ENCODE measurements at places on chromosomes 11 and 22.

DNA sequence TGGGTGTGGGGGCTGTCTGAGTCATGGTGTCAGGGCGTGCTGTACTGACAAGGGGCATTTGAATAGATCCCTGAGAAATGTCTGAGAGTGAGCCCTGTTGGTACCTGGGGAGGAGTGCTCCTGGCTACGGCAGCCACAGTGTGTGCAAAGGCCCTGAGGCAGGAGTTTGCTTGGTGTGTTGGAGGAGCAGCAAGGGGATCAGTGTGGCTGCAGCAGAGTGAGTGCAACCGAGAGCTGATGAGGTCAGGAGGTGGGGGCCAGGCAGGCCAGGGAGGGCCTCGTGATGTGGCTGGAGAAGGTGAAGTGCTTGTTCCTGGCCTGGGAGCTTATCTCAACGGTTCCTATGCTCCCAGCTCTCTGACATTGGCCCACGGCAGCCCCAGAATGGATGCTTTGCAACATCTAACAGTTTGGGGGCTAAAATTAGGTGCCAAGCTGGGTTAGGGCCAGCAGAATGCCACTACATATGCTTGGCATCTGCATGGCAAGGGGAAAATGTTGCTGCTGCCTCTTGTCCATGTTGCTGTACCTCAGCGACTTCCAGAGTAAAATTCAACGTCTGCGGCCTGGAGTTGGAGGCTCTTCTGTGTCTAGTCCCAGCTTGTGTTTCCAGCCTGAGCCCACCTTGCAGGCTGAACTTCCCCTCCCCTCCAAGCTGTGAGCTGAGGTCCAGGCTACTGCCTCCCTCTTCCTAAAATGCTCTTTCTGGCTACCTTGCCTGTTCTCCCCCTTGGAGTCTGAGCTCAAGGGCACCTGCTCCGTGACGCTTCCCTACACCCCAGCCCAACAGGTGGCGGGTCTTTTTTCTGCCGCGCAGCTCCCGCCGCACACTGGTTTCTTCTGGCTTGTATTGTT, 48.2 kb upstream of the MYEOV start:
- DNase-seq, result no peak

- DNase-seq, result no peak
Measured at GRCh38 chr11:704781-705645, 1.0 kb upstream of the EPS8L2 start.

- DNase-seq, result no peak
Measured at GRCh38 chr11:102967497-102967896, 12.0 kb upstream of the MMP13 start.

DNA sequence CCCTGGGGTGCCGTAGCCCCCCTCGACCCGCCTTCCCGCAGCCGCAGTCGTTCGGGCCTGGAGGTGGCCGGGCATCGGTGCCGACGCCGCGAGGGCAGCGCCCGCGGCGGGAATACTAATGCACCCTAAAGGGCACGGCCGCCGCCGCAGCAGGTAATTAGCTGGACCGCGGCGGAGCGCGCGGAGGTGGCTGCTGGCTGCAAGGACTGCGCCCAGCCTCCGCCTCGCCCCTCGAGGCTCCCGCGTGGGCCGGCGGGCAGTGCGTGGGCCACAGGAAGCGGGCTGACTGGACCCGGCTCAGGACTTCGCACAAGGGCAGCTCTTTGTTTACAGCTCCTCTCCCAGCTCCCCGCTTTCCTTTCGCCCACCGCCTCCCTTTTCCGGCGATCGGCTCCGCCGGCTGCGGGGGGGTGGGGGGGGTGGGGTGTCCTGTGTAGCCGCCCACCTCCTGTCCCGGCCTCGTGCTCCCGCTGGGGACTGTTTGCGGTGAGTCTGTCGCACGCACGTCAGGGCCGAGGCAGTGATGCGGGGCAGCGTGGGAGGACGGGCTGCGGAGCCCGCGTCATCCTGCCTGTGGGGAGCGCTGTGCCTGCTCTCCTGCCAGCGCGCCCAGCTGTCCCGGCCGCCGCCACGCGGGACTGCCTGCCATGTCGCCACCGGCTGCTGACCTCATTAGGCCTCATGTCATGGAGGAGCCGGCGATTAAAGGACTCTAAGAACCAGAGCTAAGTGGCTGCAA, 53.2 kb downstream of the GRIK4 start:
- peak; percentile 67 for DNase-seq

- DNase-seq, result peak; percentile 4
Measured at GRCh38 chr22:47337161-47337621, 574.7 kb downstream of the TBC1D22A start.

- no peak for DNase-seq
Measured at GRCh38 chr11:128555606-128556005, 31.8 kb downstream of the ETS1 start.

DNA sequence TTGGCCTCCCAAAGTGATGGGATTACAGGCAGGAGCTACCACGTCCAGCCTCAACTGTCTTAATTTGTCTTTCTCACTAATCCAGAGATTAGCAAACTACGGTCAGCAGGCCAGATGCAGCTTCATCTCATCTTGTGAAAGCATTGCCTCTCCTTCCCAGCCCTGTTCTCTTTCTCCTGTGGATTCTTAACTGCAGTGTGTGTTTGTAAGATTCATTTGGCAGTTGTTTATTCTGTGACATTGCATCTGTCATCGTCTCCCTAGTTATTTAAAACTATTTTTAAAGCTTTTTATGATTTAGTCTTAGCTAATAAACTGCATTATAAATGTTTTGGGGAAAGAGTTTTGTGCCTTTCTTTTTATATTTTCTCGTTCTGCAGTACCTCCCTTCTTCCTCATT, 29.2 kb downstream of the RNF169 start:
- DNase-seq, result no peak

- DNase-seq, result no peak
Measured at GRCh38 chr11:48036011-48036410, 55.7 kb downstream of the PTPRJ start.

DNA sequence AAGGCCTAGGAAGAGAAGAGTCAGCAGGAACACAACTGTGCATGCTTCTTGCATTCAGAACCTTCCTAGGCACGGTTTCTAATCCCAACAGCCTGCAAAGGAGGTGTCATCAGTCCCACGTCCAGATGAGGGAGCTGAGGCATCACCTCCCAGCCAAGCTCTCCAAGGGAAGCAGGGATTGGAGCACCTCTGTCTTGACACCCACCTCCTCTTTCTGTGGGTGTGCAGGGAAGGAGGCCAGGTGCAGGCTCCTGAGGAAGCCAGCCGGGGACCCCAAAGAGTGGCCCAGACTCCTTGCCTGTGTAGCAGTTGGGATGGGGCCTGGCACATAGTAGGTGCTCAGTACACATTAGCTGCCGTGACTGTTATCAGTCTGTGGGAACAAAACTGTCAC, 2.0 kb downstream of the PNPLA5 start:
- DNase-seq, result no peak

- DNase-seq, result no peak
Measured at GRCh38 chr11:92329646-92330045, 105.0 kb downstream of the FAT3 start.

- no peak for DNase-seq
Measured at GRCh38 chr11:22878039-22878438, 17.8 kb upstream of the CCDC179 start.

GRCh38 chr11:70067591-70068341, 10.4 kb upstream of the ANO1 start:
- DNase-seq, result no peak

GRCh38 chr22:22666307-22667091, 22.1 kb downstream of the GGTLC2 start:
- DNase-seq, result no peak

GRCh38 chr22:40417041-40417440, 46.6 kb downstream of the SGSM3 start:
- no peak for DNase-seq

- DNase-seq, result no peak
Measured at GRCh38 chr22:21032868-21033688, 717 bp upstream of the SLC7A4 start.

GRCh38 chr11:76543006-76543703, 98.3 kb downstream of the EMSY start:
- DNase-seq, result no peak

DNA sequence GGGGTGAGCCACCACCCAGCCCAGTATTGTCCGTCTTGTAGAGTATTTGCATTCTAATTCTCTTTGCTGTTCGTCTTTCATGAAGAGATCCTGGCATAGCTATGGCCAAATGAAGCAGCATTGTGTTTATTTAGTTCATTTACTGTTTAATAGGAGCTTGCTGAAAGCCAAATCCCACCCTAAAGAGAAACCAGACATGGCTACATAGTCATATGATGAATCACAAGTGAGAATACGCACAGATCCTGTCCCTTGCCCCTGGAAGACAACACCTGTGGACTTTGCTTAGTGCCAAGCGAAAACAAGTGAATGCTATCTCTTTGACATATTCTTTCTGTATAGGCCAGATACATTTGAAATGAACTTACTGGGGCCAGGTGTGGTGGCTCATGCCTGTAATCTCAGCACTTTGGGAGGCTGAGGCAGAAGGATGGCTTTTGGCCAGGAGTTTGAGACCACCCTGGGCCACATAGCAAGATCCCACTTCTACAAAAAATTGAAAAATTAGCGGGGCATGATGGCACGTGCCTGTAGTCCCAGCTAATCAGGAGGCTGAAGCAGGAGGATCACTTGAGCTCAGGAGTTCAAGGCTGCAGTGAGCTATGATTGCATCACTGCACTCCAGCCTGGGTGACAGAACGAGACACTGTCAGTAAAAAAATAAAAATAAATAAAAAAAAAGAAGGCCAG, 5.1 kb upstream of the ARFGAP3 start:
- DNase-seq, result no peak
